Stimulated activated CD8-positive, alpha-beta memory T cell treated with anti-CD3 and anti-CD28 coated beads, Interleukin-12 subunit alpha, Interleukin-12 subunit beta, amount 100 ng/mL, for 1 hour (primary cell): ENCODE measurements at places on chromosomes 5 and 9.

GRCh38 chr9:68619636-68620035 is 79.0 kb upstream of the TMEM252 start:
- DNase-seq, result no peak

DNA sequence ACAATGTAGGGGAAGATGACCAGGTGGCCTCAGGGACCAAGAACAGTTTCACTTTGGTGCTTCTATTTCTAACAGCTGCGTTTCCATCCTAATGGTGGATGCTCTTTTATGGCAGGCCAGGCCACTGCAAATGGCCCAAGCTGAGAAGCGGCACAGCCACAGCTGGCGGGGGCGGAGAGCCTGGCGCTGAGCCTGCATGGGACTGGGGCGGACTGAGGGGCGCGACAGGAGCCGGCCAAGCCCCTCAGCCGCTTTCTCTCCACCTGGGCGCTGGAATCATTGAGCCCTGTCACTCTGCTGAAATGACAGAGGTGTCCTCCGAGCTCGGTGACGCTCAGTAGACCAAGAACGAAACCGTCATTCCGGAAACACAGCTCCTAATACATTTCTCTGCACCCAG is 317.3 kb upstream of the PDE4D start:
- no peak for DNase-seq

DNA sequence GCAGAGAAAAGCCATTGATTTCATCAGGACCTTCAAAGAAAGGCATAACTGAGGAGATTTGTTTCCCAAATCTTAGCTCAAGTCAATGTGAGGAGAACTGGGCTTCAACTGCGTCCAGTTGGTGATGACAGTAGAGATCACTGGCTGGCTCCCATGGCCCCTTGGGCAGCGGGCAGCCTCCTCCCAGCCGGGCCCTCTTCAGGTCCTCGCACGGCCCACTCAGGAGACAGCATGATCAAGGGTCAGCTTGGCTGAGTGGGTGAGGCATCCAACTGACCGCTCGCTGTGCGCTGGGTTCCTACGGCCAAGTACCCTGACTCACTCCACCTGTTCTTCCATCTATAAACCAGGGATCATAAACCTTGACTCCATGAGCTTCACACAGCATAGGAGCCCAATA is 274.0 kb downstream of the NSG2 start:
- no peak for DNase-seq

- DNase-seq, result no peak
Measured at GRCh38 chr5:154761046-154761736, 6.0 kb downstream of the LARP1 start.

- DNase-seq, result peak; percentile 28
Measured at GRCh38 chr9:78030553-78031443, 813 bp downstream of the GNAQ start.

GRCh38 chr5:17230808-17231525 is 13.5 kb downstream of the BASP1 start:
- no peak for DNase-seq

GRCh38 chr5:148152781-148153180 is 15.6 kb upstream of the SPINK14 start:
- no peak for DNase-seq

- no peak for DNase-seq
Measured at GRCh38 chr9:17171309-17172094, 36.7 kb downstream of the CNTLN start.

GRCh38 chr9:93463638-93464248 is 10.4 kb upstream of the FAM120AOS start:
- DNase-seq, result no peak

DNA sequence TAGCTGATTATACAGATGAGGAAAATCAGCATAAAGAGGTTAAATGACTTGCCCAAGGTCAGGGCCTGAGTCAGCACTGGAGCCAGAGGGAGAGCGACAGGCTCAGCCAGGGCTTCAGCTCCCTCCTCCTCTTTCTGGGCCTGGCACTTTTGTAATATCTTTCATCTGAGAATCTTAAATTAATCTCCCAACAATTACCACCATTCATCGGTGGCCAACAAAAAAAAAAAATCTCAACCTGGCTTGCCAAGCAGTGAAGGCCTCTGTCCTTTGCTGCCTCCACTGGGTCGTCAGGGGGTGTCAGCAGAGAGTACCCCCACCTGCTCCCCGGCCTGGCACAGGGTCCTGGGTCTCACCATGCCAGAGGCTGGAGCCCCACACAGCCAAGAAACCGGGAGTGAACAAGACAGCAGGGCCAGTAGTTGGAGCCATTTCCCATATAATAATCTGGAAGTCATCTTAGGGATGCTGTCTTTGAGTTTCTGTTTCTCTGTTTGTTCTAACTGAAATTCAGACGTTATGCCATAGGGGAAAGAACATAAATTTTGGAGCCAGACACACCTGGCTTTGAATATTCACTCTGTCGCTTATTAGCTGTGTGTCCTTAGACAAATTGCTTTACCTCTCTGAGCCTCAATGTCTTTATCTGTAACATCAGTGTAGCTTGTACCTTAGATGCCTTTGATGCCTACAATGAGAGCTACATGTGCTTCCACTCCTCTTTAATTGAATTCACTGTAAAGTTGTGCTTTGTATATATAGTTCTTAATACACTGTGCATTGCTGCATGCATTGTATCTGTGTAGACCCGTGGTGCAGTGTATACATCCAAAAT is 299.9 kb upstream of the MSX2 start:
- DNase-seq, result no peak

DNA sequence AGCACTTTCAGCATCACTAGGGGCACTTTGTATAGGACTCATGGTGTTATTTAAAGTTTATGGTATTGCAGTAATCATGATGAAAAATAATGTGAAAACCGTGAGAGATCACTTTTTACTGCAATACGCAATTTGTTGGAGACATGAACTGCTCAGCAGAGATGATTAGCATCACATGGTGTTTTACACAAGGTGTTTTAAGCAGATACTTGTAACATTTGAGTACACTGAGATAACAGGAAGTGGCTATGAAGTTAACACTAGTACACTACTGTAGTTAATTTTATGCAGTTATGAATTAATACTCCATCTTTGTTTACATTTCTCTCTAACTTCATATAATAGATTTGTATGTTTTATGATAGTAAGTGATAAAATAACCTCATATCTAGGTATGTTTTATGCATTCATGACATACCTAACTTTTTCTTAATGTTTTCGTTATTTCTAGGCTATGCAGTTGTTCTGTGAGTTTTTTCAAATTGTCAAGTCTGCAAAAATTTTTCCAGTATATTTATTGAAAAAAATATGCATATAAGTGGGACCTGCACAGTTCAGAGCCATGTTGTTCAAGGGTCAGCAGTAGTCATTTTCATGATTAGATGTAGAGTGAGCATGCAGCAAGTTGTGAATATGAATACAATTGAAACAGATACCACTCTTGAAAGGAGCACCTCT is 13.0 kb downstream of the SUB1 start:
- DNase-seq, result no peak

DNA sequence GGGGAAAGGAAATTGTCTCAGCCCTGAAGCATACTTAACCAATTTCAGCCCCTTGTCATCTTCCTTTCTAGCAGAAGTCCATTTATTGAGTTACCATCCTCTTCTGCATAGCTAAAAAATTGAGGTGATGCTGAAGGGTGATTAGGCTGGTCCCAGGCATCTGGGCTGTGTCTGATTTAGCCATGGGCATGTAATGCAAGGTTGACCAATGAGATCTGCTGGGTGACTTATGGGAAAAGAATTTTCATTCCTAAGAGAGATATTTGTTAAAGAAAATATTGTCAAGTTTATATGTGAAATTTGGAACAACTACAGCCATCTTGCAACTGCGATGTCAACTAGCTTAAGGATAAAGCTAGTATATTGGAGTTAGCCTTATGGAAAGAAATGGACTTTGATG is 5.1 kb downstream of the ITGA2 start:
- no peak for DNase-seq

- no peak for DNase-seq
Measured at GRCh38 chr9:37287317-37287716, 135.2 kb upstream of the GRHPR start.

DNA sequence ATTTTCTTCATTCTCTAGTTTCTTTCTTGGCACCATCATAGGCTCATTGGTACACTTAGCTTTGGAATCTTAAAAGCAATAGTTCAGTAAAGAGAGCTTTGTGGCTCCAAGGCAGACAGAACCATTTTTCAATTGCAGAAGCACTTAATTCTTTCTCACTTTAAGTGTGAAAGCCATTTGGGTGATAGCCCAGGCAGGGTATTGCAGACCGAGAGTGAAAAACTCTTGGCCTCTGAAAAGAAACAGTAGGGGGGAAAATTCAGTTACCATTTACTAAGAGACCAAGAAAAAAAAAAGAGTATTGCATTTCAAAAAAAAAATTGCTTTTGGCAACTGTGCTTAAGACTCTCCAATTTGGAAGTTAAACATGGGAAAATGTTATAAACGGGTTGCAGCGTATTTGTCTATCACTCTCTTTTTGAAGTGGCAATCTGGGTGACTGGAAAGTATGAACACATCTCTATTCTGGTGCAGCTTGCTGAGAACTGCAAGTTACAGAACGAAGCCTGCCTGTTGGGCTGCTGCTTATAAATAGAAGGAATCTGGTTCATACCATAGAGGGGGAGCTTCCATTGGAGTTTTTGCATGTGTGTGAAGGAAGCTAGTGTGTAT is 170.5 kb downstream of the TLE4 start:
- no peak for DNase-seq

DNA sequence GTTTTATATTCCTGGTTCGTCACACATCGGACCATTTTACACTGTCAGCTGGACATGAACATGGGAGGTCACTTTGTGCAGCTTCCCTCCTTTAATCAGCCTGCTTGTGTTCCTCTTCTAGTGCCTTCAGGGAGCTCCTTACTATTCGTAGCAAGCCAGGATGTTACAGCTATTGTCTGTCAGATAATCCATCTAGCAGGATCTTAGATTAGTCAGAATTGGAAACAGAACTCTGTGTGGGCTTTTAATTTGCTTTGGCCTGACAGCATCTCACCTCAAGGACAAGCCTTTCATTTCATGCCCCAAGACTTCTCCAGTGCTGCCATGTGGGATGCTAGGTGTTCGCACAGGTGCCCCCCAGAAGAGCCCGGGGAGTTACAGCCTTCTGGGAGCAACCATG is 30.2 kb upstream of the EPB41L4B start:
- DNase-seq, result no peak

DNA sequence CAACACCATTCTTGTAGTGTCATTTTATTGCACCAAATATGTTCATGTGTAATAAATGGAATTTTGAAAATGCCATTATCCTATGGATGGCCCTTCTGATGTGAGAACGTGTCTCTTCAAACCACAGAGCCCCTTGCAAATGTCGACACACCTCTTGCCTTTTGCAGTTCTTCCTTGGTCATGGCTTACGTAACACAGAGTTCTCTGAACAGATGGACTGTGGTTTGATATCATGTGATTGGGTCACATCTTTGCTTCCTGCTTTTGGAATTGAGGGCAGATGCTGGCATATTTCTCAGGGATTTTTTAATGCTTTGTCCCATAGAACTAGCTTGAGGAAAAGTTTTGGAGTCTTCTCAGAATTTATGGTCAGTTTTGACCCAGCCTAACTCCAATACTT is 4.6 kb downstream of the TGFBR1 start:
- no peak for DNase-seq

GRCh38 chr5:150122536-150123481 is 32.8 kb downstream of the PDGFRB start:
- no peak for DNase-seq

- no peak for DNase-seq
Measured at GRCh38 chr5:72407541-72407940, 87.4 kb downstream of the PTCD2 start.

GRCh38 chr5:38598994-38599617 is 42.7 kb upstream of the LIFR start:
- DNase-seq, result no peak

- DNase-seq, result no peak
Measured at GRCh38 chr5:164048359-164048926, 543.0 kb downstream of the MAT2B start.

GRCh38 chr5:146007989-146008388 is 71.6 kb downstream of the SH3RF2 start:
- no peak for DNase-seq

- no peak for DNase-seq
Measured at GRCh38 chr9:134758949-134759607, 117.5 kb downstream of the COL5A1 start.

DNA sequence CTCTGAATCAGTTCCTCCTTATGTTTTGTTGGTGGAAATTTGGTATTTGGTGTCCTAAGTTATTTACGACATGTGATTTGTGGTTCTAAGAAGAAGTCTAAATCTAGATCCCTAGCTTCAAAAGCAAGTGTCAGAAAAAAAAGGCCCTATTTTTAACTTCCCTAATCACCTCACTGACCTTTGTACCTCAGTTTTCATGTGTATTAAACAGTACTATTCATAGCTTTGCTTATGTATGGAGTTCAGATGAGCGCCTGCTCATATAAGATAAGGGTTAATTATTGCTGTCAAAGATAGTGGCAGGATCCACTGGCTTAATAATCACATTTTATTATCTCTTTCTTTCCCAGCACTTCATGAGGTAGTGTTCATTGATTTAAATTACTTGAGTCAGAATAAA is 318.2 kb downstream of the PARP8 start:
- DNase-seq, result no peak

- no peak for DNase-seq
Measured at GRCh38 chr5:126056352-126056751, 366.9 kb upstream of the GRAMD2B start.

DNA sequence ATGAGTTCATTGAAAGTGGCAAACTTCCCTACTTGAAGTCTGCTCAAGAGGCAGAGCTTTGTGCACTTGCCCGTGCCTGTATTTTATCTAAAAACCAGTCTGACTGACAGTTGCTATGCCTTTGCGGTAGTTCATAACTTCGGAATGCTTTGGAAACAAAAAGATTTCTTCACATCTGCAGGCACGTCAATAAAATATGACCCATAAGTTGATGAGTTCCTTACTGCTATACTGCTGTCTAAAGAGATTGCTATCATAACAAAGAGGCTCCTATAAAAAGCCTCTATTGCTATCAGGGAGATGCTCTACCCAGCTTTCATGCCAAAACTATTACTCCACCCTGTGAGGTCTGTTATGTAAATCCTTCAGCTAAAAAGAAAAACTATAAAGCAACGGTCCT is 25.4 kb upstream of the RNF20 start:
- no peak for DNase-seq

DNA sequence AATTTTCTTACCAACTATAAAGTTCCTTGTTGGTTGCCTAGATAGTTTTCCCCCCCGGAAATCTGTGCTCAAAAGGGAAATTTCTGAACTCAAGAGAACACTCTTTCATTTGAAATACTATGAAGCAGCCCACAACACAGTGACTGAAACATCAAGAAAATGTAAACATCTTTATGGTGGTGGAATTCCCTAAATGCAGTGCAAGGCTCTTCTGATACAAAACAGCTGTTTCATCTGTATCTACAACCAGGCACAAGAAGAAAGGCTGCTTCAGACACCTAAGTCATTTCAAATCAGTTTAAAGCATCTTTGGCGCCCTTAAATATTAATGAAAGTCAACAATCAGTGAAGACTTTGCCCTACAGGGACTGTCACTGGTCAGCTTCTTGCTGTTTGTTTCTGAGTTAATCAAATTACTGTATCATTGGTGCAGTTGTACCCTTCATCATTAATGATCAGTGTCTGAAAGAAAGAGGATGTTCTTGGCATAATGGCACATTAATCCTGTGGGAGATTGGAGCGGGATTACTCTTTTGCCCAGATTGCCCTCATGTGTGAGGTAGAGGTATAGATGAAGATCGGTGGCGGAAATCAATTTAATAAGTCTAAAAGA is 947.0 kb downstream of the NR2F1-AS1 start:
- no peak for DNase-seq
